ENCODE measurements at places on chromosomes 3 and 15.

DNA sequence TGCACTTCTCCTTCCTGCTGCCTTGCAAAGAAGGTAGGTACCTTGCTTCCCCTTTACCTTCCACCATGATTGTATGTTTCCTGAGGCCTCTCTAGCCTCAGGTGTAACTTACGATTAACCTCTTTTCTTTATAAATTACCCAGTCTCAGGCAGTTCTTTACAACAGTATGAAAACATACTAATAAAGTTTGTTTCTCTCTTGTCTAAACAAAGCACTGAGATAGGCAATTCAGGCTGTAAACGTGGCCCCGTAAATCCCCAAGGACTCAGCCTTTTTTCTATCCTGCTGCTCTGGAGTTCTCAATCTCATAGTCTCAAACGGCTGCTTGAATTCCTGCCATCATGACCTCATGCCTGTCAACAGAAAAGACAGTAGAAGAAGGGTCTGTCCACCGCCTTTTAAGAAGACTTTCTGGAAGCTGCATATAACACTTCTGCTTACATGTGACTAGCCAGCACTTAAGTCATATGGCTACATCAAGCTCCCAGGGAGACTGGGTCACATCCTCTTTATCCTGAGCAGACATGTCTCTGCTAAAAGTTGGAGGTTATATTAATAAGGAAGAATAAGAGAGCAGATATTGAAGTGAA is 257.8 kb downstream of the EBLN2 start:
- DNase-seq = no peak

DNA sequence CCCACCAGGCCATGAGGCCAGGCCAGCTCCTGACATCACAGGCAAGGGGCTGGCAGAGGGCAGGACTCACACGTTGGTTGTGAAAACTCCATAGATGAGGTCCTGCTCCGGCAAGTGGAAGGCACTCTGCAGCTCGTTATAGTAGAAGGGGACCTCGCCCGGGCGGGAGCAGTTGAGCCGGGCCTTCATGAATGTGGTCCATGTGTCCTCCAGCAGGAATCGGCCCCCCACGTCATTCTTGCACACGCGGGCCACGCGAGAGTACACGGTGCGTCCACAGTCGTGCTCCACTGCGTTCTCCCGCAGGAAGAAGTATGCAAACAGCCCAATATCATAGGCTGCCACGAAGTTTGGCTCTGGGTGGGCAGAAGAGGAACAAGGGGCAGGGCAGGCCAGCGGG is 101.2 kb downstream of the SEMA5B start:
- no peak for DNase-seq

GRCh38 chr3:157136647-157137387 is 23.1 kb downstream of the CCNL1 start:
- no peak for DNase-seq

DNA sequence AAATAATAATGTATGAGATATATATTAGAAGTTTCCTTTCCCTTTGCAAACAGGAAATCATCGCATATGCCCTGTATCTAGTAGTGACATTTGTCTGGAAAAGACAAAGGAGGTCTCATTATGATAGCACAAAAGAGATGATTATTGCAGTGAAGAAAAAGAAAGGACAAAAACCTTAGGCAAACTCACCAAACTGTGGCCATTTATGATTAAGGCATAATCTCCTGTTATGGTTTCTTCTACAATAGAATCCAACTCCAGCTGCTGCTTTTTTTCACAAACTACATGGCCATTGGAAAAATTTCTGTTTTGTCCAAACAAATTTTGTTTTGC is 218.2 kb downstream of the ATP8B4 start:
- DNase-seq = no peak

- no peak for DNase-seq
These were observed 24.5 kb upstream of the MFSD1 start for GRCh38 chr3:158777161-158777873.

DNA sequence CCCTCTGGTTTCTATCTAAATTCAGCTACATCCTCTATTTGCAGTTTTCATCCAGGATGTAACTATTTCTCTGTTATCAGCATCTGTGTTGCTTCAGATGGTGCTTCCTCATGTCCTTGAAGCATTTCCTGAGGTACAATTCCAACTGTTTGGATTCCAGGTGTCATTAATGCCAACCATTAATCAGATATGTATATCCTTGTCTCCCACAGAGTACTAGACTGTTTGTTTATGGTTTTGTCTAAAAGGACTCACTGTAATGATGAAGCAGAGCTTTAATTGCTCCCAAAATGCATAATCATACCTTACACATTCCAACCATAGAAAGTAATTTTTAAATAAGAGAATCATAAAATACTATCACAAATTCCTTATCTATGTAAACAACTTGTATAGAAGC is 288.5 kb upstream of the MME start:
- no peak for DNase-seq
